LHCN-M2 (cell line): ENCODE measurements at places on chromosomes 12 and 14. TPM values are rescaled to one million over a fixed set of nuclear protein-coding genes. Genes with fewer than 3 reads are reported as not detected.

The SAMD15 gene
- 1.7 and 5.0 TPM in 2 replicates for total RNA-seq

The VRTN gene
- total RNA-seq: not detected in 2 replicates

The LALBA gene
- not detected in 2 replicates for total RNA-seq

The SLC6A12 gene
- not detected in 2 replicates for total RNA-seq

The SERPINA9 gene
- total RNA-seq: 0.32 TPM in 1 of 2 replicates, not detected in the other

The DNAJC22 gene
- total RNA-seq: 1.1 and 1.4 TPM in 2 replicates

The FOXN3 gene
- total RNA-seq: 16.4 and 21.0 TPM in 2 replicates

The KCNJ8 gene
- 0.11 and 0.13 TPM in 2 replicates for total RNA-seq

The ITPR2 gene
- 3.3 and 6.9 TPM in 2 replicates for total RNA-seq

The GLT8D2 gene
- total RNA-seq: 42.0 and 47.1 TPM in 2 replicates

GRCh38 chr12:104956870-104957718 lies 996 bp downstream of the SLC41A2 start:
- DNase-seq: no peak

GRCh38 chr12:43836475-43836989 lies 651 bp downstream of the TMEM117 start:
- DNase-seq: peak; percentile 41

DNA sequence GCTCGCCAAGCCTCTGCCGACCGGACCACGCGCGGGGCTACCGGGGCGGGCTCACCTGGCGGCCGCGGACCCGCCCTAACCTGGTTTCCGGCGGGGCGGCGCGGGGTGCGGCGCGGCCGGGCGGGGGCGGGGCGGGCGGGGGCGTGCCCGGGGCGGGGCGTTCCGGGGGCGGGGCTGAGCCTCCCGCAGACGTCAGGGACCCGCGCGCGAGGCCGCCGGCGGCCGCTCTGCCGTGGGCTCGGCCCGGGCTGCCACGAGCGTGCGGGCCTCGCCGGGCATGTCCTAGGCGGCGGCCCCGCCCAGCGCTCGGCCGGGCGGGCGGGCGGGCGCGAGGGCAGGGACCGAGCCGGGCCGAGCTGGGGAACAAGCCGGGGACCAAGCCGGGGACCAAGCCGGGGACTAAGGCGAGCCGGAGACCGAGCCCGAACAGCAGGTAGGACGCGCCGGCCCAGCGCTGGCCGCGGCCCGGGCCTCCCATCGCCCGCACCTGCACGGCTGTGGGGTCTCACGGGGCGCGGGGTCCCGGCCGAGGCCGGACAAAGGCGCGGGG lies at the start of gene CEP170B:
CEP170B (plus strand) TSS at position 188 of the 550 bp plus-strand sequence. CDS start 3,183 bp downstream, outside the sequence.
- DNase-seq: no peak

- DNase-seq: no peak
Observed at GRCh38 chr12:129470196-129470595, 433.6 kb downstream of the TMEM132D start.

DNA sequence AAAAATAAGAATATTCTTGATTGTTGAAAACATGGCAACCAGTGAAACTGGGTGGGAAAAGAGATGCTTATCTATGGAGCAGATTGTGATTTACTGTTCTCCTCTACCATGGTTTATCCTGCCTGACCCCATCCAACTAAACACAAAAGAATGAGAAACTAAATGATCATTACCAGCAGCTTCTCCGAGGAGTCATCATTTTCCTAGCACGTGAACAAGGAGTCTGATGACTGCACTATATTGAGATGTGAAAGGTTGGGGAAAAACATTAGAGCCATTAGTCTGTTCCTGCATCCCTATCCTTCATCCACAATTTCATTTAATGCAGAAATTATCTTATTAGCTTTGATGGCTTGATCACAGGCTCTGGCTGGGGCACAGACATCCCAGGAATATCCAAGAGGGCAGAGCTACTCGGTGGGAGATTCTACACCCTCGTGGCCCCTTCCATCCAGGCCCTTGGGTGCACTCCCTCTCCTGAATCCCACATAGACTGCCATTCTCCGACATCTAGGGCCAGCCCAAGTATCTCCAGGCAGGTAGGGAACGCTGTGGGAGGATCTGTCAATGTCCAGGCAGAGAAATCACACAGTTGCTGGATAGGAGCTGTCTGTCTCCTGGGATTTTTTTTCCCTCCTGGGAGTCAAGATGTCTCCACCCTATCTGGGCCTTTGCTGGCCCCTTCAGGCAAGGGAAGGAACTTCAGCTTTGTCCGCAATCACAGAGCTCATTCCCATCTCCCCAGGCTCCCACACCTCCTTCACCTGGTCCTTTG lies 43.3 kb upstream of the DHRS4 start:
- peak; percentile 70 for DNase-seq

DNA sequence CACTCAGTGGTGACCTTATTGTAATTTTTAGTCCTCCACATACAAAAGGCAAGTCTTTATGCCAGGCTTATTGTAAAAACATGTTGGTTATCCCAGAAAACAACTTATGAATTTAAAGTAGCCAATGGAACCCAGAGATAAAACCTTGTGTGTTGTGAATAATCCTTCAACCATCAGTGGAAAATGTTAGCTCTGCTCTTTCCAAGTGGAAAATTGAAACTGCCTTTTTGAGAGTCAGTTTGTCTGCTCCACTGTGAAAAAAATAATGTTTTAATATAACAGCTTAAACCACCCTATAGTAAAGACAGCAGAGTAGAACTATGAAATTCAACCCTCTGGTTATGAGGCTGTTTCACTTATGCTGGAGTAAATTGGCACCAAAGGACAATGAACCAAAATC lies 112.0 kb downstream of the TTLL5 start:
- DNase-seq: no peak

GRCh38 chr14:53064475-53064874 lies 88.6 kb downstream of the DDHD1 start:
- no peak for DNase-seq

DNA sequence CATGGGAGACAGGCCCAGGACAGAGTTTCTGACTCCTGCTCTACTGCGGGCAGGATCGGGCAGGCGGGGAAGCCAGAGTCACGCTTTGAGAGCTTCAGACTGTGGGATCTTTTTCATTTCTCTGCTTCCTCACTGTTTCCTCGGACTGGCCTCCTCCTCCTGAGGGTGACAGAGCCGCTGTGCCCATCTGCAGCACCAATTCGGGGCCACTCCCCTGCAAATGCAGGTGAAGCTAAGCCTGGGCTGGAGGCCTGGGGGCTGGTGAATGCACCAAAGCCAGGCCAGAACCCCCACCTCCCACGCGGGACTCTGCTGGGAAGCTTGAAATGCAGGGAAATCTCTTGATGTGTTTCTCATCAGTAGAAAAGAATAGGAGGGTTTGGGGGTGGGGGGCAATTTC lies 77.5 kb downstream of the FOXN3 start:
- DNase-seq: no peak

DNA sequence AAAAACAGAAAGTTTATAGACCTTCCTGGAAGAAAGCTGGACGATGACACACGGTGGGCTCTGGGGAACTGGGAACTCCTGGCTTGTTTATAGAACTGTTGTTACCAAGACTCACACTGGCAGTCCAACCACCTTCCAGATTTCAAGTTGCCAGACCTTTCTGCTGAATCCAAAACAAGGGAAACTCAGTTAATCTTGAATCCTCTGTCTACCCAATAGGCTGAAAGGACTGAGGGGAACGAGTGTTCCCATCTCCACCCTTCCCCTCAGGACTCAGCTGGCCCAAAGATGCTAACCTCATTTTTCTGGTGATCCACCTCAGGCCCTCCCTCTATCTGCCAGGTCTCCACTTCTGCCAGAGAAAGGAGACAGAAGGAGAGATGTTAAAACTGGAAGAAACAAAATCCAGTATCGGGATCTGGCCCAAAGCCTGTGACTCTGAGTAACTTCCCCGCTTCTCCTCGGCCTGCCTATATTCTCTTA lies 231.4 kb downstream of the ANO2 start:
- no peak for DNase-seq

GRCh38 chr12:95118138-95118787 lies 44.8 kb upstream of the NR2C1 start:
- DNase-seq: peak; percentile 68

GRCh38 chr12:88185988-88186387 lies 43.9 kb downstream of the TMTC3 start:
- peak; percentile 87 for DNase-seq

DNA sequence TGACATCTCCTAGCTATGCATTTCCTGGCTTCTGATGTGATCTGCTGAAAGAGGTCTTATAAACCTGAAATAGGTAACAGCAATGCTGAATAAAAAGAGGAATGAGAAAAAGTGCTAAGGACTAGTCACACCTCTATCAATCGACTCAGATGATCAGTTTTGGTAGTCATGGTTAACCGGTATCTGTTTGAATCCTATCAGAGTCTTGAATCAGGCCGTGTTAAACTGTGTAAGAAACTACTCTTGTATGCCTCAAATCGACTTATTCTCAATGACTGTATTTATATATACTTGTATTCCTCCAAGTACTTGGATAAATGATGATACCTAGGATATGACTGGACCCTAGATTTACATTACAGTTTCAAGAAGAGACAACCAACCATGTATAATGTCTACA lies 10.8 kb upstream of the ISM2 start:
- DNase-seq: no peak

GRCh38 chr12:28057856-28058615 lies 85.5 kb upstream of the PTHLH start:
- DNase-seq: peak; percentile 66

DNA sequence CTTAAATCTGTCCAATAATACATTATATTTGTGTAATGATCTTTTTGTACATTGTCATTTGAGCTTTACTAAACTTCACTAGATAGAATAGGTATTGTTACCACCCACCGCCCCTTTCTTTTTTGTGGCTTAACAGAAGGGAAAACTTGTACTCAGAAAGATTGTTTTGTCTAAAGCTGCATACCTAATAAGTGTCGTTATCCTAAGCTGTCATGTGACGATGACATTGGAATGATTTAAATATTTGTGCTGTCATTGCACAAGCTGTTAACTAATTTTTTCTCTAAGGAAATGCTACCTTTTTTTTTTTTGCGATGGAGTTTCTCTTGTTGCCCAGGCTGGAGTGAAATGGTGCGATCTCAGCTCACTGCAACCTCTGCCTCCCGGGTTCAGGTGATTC lies 3.6 kb downstream of the DIP2B start:
- no peak for DNase-seq

DNA sequence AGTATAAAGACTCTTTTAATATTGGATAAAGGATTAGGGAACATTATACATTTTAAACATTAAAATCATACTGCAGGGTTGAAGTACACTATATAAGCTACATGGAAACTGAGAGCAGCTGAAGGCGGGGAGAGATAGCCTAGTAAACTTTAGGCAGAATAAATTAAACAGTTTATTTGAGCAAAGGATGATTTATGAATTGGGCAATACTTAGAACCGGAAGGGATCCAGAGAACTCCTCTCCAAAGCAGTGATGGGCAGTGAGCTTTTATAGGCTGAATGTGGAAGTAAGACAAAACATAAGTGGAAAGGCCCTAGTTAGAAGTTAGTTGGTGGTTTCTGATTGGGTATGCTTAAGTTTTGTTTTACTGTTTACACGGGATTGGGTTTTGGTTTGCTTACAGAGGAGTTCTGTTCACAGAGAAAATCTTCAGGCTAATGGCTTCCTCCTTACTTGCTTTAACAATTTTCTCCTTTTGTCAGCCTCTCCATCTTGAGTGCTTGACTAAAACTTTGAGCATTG lies 18.9 kb downstream of the LEMD3 start:
- DNase-seq: no peak

- no peak for DNase-seq
Observed at GRCh38 chr12:83537428-83538053, 850.8 kb downstream of the TMTC2 start.

DNA sequence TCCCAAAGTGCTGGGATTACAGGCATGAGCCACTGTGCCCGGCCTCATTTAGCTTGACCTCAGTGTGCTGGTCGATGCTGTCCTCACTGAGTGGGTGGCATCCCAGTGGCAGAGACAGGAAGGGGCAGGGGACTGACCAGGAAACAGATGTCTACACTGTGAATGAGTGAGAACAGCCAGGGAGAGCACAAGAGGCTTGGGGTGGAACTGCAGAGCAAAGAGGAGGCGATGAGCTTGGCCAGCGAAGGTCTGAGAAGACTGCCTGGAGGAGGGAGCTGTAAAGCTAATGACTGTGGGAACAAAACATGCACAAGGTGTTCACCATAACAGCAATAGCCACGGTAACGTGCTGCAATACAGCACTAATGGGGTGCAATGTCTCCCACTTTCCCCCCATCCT lies 57.2 kb upstream of the BEGAIN start:
- no peak for DNase-seq

DNA sequence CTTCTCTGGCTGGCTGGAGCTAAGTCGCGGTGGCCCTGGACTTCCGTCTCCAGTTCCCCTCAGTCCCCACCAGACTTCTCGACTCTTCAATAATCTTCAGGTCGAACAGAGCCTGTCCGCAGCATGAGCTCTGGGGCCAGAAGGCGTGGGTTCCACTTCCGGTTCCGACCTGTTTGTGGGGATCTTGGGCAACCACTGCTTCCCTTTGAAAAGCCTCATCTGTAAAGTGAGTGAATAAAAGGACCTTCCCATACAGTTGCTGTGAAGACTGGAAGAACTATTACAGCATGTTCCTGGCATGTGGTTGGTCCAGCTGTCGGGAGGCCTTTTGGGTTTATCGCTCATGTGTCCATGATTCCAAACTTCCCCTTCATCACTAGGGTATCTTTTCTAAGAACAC lies 19.4 kb downstream of the ADGRD1 start:
- no peak for DNase-seq

GRCh38 chr12:84113666-84114065 lies 798.9 kb downstream of the SLC6A15 start:
- DNase-seq: no peak

DNA sequence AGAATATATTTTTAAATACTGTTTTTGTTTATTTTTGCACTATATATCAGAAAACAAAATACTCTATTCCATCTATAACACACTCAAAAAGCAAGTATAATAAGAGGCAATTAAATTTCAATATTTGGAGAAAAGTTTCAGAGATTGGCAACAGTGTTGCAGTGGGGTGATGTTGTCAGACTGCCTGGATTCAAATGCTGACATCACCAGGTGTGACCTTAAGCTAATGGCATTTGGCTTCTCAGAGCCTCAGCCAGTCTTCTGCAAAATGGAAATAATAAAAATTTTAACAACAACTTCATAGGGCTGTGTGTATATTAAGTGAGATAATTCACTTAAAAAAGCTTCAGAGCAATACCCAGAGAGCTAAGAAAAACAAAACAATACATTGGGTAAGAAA lies 74.7 kb downstream of the TMTC1 start:
- no peak for DNase-seq

- DNase-seq: peak; percentile 93
Observed at GRCh38 chr12:93377252-93378195, at the start of gene NUDT4. Gene NUDT4, plus strand, starts transcription at chr12:93377925. Its CDS starts 398 bp downstream, at chr12:93378323.

DNA sequence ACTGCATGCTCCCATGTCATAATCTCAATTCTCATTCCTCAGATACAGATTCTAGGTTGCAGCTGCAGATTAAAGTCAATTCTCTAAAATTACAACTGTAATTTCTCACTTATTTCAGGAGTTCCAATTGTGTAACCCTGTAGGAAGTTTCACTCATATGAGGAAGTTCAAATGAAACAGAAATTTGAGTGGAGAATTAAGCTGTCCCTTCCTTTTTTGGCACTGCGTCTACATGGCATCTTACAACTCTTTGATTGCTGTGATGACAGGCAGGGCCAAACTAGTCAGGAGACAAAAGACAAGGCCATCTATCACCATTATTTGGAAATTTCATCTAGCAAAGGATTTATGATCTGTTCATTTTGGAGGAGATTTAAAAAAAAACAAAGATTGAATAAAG lies 13.3 kb upstream of the GRIP1 start:
- DNase-seq: no peak
